ENCODE measurements at places on chromosomes 3 and 15.

- DNase-seq = no peak
Observed at GRCh38 chr3:13863382-13863952, 16.4 kb downstream of the WNT7A start.

DNA sequence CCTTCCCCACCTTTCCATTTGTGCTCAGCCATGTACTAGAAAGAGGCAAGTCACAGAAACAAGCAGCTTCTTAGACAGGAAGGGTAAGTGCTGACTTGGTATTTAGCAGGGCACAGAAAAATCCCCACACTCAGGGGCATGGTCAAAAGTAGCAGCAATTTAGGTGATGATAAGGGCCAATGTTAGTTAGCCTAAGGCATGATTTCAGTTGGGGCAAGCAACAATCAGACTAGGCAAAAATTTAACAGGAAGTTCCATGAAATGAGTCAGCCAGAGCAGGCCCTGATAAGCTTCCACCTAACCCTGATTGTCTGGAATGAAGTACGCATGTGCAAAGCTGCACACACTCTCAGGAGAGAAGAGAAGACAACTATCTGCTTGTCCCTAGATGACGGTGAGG lies 423.4 kb upstream of the UBE2E2 start:
- DNase-seq = peak; percentile 55

DNA sequence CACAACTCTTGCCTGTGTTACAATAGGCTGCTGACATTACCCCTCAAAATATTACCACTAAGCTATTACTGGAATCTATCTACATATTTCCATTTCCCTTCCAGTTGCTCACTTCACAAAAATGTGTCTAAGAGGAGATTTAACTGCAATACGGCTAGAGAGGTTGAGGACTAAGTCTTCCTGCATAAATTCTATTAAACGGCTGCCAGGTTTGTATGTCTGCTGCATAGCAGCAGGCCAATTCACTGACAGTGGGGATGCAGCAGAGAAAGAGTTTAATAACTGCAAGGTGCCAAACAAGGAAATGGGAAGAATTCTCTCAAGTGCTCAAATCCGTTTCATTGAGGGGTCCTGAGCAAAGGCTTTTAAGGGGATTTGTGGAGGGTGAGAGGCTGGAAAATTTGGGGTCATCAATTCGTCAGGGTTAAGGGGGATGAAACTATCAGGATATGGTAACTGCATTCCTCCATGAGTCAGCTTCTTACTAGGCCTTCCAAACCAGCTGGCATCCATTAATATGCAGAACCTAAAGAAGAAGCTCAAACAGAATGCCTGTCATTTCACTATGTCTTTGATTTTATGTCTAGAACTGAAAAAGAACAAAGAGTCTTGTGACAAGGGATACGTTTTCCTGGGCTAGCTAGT lies 675.6 kb downstream of the TBL1XR1 start:
- DNase-seq = no peak

- peak; percentile 54 for DNase-seq
Observed at GRCh38 chr15:39596358-39597051, 15.6 kb downstream of the THBS1 start.

- DNase-seq = peak; percentile 11
Observed at GRCh38 chr3:291646-292436, 95.3 kb downstream of the CHL1 start.

DNA sequence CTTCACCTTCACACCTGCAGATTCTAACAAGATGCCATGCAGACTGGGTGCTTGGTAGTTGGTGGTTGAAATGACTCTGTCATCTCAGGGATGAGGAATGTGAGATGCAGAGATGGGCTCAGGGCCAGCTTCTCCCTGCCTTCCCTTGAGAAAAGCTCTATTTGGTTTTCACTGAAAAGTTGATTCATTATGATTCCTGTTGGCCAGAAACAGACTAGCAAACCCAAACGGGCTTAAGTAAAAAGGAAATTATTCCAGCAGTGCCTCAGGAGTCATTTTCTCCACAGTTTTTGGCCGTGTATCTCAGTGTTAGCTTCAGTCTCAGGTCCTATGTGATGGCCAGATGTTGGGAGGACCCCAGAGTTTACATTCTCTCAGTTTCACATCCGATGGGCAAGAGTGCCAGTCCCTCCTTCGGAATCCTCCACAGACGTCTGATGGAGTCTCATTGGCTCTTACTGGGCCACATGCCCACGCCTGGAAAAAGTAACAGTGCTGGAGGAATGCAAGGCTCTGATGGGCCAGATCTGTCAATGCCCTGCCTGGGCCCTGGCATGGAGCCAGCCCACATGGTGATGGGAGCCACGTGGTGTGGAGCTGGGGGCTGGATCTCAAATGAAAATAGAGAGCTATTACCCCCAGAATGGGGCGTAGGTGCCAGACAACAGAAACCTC lies 22.3 kb upstream of the SACM1L start:
- DNase-seq = no peak

DNA sequence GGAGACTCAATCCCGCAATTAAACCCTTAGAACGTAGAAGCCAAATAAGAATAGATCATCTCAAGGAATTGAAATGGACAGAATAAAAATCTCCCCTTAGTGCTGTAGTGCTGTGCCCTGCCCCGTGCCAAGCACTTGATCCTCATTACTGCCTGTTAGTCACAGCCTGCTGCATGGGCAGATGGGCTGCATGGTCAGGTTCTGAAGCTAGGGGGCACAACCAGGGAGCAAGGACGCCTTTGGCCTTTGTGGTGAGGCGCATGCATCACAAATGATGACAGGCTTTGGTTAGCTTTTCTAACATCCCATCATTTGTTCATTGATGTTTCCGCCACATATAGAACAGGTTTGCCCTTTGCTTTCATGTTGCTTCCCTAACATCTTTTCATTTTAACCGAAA lies 336.3 kb upstream of the ADAMTS9 start:
- no peak for DNase-seq

GRCh38 chr15:69412701-69413100 lies 1.4 kb upstream of the KIF23 start:
- DNase-seq = no peak

- DNase-seq = no peak
Observed at GRCh38 chr15:70323111-70323851, 225.6 kb upstream of the TLE3 start.

DNA sequence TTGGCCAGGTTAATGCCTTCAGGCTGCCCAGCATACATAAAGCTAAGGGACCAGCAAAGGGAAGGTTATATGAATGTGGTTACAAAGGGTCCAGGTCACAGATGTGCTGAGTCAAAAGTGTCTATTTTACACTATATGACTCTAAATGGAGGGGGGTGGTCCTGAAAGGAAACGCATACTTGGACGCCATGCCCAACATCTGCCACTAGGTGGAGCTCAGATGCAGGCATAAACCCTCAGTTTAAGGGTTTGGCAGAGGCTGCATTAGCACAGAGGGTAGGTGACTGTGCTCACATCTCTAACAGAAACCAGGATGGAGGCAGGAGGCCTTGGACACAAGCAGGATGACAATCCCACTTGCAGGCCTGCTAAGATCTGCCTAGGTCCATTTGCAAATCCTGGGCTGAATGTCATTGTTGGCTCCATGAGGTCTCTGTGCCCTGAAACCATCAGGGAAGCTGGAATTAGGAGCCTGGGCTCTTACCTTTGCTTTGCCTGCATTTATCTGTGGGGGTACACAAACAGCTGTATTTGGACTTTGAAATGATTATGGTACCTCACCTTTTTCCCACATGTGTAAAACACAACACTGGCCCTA lies 55.8 kb downstream of the ZNF621 start:
- DNase-seq = peak; percentile 55

GRCh38 chr3:140579260-140579659 lies 98.6 kb upstream of the TRIM42 start:
- no peak for DNase-seq

GRCh38 chr15:89531796-89532537 lies 35.6 kb upstream of the RHCG start:
- DNase-seq = peak; percentile 84

DNA sequence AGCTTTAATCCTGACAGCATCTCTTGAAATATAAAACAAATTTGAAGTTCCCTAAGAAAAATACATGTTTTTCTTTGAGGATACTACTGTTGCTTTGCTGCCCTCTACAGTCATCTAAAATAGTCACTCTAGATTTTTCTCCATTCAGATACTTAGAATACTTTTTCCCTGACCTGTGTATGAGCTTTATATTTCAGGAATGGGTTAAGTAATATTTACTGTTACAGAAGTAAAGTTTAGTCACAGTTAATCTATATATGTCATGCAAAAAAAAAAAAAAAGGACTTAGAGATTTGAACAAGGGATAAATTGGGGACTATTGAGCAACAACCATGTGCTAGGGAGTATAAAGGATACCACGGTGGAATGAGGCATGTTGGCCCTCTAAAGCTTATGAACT lies 8.8 kb downstream of the NECTIN3 start:
- peak; percentile 78 for DNase-seq

- no peak for DNase-seq
Observed at GRCh38 chr3:183818706-183819624, 6.4 kb downstream of the MAP6D1 start.

- peak; percentile 96 for DNase-seq
Observed at GRCh38 chr3:58052373-58053273, 44.4 kb downstream of the FLNB start.
